Karpas-422 (cell line): ENCODE measurements at places on chromosomes 5 and 9.
A peak's percentile ranks its signal among the peaks of the same experiment; 100 is the strongest.

DNA sequence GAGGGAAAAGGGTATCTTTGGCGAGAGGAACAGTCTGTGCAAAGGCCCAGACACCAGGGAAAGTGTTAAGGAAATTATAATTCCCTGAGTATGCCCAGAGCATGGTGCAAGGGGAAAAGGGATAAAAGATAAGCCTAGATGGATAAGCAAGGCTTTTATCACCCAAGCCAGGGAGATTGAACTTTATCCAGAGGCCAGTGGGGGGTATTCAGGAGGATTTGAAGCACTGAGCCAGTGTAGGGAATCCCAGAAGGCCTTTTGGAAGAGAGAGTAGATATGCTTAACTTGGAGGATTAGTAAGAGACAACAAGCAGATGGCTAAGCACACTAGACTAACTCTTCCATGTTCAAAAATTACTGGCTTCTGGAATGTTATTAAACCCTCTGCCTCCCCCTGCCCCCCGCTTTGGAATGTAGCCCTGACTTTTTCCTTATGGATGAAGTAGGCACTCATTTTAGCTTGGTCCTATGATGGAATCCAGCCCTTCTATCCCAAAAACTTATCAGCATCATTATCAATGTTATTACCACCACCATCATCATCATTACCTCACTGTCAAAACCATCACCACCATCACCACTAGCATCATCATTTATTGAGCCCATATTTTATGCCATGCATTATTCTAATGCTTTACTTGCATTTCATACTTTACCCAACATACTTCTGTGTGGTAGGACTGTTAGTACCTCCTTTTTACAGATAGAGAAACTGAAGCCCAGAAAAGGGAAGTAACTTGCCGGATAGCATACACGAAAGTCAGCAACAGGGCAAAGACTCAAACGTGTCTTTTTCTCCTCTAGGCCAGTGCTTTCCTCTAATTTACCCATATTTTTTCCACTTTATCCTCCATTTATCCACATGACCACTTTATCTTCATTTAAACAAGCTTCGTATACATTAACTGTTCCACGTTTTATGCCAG lies 237.0 kb downstream of the PAPPA start:
- peak; percentile 75 for DNase-seq

- no peak for DNase-seq
Observed at GRCh38 chr5:149018909-149019443, 43.9 kb downstream of the SH3TC2 start.

DNA sequence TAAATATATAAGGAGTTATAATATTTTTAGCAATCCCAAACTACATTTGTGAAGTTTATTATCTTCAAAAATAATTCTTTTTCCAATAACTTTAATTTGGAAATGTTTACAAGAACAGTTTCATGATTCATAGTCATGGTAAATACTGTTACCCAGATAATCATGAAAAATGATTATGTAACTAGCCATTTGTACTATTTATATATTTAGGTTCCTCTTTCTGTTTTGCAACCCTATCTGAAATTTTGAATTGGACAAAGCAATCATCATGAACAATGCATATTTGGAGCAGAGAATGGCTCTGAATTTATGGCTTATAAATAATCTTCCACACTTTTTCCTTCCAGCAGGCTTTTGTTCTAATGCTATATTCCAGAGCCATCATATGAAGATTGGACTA lies 499.7 kb downstream of the SLCO4C1 start:
- DNase-seq: no peak

- no peak for DNase-seq
Observed at GRCh38 chr5:32597041-32597629, 11.8 kb downstream of the SUB1 start.

GRCh38 chr9:78238046-78239038 lies 2.5 kb downstream of the CEP78 start:
- DNase-seq: no peak

GRCh38 chr5:14630671-14631070 lies 33.8 kb upstream of the OTULIN start:
- DNase-seq: no peak

DNA sequence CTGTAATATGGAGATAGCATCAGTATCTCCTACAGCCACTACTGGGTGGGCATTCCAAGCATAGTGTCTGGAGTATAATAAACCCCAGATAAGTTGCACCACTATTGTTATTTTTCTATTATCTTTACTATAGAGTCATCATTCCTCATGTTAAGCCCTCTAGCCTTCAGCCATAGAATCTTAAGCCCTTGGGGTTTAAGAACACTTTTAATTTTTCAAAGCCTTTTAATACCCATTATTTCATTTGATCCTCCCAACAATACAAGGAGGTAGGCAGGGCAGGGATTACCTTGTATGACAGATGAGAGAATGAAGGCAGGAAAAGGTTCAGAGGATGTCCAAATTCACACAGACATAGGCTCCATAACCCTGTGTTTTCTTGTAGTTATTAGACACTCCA lies 112.5 kb downstream of the EBF1 start:
- no peak for DNase-seq

- peak; percentile 87 for DNase-seq
Observed at GRCh38 chr5:5141625-5142525, 1.7 kb downstream of the ADAMTS16 start.

DNA sequence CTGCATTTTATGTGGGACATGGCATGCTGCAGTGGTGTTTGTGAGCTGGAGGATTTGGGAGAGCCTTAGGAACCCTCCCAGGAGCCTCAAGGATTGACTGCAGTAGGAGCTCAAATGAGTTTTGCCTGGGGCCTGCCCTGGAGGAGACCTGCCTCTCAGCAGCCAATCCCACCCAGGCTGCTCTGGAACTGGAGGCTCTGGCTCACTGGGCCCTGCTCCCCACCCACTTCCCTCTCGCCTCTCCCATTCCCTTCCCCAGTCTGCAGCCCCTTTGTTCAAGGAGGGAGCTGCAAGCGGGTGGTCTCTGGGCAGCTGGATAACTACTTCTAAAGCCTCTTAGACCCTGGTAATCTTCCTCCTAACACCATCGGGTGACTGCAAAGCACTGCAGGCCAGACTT lies 24.2 kb downstream of the KCNIP1 start:
- DNase-seq: no peak

DNA sequence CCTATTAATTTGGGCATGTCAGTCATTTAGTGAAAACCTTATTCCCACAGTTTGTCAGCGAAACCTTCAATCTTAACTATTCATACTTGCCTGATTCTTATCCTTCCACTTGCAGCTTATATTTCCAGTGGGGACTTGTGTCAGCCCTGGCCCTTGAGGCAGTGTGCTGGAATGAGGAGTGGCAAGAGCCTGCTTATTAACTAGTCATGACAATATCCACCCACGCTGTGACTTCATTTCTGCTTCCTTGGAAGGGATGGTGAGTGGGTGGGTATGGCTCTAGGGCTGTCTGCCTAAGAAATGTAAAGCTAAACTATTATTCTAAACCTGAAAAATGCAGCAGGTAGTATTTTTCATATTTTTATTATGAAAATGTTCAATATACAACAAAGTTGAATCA lies 34.0 kb upstream of the LURAP1L start:
- no peak for DNase-seq

- DNase-seq: no peak
Observed at GRCh38 chr9:121322037-121322736, 47.9 kb downstream of the STOM start.

GRCh38 chr9:35798658-35799374 lies 7.4 kb downstream of the NPR2 start:
- DNase-seq: no peak

DNA sequence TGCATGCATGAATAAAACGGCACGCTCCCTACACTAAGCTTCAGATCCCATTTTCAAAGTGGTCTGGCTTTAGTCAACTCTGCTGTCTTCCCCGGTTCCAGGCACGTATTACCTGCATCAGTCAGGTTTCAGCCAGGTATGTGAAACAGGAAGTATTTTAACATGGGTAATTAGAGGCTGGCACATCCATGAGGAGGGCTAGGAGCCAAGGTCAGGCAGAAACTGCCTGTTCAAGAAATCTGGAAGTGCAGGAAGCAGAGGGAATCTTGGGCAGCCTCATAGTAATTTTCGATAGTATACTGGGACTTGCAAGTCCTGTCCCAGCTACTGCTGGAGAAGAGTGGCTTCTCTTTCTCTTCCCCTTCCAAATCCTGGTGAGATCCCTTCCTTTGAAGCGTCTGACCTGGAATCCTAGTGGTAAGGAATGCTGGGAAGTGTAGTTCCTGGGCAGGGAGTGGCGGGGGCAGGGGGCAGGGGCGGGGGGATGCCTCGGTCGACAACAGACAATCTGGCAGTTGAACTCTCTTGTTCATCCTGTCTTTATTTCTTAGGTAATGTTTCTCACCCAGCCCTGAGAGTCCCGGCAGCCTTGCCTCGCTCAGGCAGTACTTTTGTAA lies 403.1 kb downstream of the TLE4 start:
- no peak for DNase-seq

- no peak for DNase-seq
Observed at GRCh38 chr5:178418471-178419010, 171.7 kb downstream of the COL23A1 start.

- no peak for DNase-seq
Observed at GRCh38 chr9:69001921-69002320, 12.0 kb downstream of the PRKACG start.

- no peak for DNase-seq
Observed at GRCh38 chr9:26566141-26566540, 326.5 kb downstream of the CAAP1 start.

DNA sequence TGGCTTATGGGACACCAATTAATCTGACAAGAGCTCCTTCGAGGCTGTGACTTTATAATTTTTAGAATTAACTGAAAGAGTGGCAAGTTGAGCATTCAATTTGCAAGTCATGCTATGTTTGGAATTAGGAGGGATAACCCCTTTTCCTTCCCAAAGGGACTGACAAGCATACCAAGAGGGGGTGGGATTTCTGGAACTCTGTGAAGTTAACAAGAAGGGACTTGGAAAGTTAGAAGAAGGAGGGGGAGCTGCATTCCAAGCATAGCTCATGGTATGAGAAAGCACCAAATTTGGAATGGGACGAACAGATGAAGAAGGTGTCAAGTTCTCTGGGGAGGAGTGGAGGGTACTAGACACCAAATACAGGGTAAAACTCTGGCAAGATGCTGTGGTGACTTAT lies 8.9 kb upstream of the PALM2AKAP2 start:
- no peak for DNase-seq

- DNase-seq: peak; percentile 51
Observed at GRCh38 chr5:154753792-154754191, 1.4 kb upstream of the LARP1 start.

- no peak for DNase-seq
Observed at GRCh38 chr5:139711906-139712224, 63.7 kb downstream of the CXXC5 start.

DNA sequence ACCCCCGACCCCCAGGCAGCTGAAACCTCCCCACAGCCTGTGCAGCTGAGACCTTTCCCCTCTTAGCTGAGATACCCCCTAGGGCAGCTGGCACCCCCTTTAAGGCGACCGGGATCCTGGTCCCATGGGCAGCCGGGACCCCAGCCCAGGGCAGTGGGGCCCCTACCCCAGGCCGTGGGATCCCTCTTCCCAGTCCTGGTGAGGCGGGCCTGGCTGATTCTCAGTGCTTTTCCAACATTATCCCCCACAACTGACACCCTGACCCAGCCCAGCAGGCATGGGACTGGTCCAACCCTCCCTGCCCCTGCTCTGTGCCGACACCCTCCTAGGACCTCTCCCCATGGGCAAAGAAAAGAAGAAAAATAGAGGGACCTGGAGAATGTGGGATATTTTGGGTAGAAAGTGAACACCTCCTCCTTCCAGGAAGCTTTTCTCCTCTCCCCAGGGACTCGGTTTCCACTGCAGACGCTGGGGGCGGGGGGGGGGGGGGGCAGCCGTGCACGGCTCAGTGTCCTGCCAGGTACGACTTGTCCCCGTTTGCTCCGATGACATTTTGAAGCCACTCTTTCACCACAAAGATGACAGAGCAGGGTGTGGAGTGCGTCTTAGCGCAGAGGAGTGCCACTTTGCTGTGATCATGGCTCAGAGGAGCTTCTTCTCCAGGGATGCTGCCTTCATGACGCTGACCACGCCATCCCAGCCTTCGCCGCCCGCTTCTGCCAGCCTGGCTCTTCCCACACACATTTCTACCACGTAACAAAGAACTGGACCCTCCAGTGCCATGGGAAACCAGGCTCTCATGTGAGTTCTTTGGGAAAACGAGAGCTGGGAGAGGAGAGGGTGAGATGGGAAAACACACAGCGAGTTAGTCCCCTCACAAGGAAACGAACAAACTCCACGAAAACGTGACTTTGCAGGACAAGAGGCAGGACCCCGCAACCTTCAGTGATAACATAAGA lies 47.5 kb downstream of the MRPL36 start:
- no peak for DNase-seq

DNA sequence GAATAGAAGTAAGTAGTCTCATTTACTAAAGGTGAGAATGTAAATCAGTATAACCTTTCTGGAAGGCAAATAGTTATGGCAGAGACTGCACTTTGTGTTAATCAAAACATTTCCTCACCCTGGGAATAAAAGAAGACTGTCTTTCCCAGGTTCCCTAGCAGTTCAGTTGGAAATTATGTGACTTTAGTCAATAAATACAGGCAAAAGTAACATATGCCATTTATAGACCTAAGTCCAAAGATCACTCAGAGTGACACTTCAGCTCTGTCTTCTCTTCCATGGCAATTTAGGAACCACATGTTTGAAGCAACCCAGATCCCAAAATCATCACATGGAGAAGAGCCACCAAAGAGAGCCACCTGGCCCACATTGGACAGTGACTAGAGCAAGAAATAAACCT lies 160.7 kb upstream of the SV2C start:
- DNase-seq: no peak

DNA sequence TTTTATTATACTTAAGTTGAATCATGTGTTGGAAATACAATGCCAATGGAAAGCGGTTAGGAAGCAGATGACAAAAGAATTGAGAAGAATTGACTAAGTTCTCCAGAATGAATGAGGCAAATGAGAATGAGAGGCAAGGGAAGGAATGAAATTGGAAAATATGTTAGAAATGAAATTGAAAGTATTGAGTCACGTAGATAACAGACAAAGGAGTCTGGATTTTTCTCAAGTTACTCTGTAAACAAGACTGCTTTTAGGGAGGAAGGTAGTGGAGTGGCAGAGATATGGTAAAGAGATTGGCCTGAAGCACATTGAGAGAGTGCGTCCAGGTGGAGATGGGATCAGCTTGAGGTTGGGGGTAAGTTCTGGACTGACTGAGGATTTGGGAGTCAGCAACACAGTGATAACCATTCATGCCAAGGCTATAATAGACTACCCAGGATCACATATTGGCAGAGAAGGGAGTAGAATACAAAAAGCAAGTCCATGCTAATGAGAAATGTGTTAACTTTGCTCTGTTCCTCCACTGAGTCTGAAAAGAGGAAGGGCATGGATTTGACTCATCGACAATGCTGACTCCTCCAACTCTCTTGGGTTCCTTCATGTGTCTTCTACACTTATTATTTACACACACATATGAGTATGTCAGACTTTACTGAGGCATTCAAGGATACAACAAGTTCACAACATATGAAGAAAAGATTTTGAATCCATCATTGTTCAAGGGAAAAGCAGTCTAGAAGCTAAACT lies 814.2 kb upstream of the ZNF608 start:
- DNase-seq: no peak
